AG10803 (cell line): ENCODE measurements at places on chromosomes 2 and 18.
A peak's percentile ranks its signal among the peaks of the same experiment; 100 is the strongest.

GRCh38 chr18:58025733-58026132 lies 18.3 kb upstream of the NEDD4L start:
- no peak for DNase-seq

DNA sequence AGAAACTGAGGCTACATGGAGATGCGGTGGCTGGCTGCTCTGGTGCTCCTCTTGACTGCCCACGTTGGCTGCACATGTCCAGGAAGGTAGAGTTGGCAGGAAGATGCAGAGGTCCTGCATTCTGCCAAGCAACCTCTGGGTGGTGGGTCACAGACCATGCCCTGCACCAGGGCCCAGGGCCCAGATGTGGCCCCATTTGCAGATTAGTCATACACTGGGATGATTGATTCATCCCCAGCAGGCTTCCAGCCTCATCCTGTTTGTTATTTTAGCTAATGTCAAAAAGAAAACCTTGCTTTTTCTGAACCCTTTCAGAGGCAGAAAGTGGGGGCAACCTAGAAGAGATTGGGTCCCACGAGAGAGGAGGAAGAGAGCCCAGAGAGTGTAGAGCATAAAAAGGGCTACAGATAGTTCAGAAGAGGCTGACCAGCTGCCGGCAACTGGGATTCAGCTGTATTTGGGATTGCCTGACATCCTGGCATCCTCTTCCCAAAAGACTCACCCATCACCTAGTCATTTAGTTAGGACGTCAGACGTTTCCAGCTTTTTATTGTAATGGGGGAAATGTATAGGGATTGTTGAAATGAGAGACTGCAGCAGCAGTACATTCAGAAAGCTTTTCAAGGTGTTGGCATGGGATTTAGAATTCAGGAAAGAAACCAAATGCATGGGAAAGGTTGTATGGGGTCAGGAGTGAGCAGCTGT lies 101.9 kb downstream of the CTIF start:
- peak; percentile 16 for DNase-seq

DNA sequence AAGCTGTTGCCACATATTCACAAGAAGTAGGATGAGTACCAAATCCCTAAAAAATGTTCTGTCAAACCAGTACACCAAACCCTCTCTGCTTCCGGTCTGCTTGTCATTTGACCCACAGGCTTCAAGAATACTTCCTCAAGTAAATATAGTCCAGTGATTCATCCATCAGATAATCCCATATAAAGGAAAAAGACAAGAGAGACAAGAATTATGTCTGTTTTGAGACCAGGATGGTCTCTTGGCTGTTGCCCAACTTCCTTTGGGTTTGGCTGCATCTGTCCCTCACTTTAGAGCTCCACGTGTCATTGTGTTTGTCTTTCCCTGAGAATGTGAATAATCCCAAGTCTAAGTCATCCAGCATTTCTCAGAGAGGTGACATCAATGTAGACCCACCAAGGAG lies 91.5 kb upstream of the NRP2 start:
- peak; percentile 49 for DNase-seq

GRCh38 chr2:24793761-24794435 lies 673 bp downstream of the CENPO start:
- no peak for DNase-seq

DNA sequence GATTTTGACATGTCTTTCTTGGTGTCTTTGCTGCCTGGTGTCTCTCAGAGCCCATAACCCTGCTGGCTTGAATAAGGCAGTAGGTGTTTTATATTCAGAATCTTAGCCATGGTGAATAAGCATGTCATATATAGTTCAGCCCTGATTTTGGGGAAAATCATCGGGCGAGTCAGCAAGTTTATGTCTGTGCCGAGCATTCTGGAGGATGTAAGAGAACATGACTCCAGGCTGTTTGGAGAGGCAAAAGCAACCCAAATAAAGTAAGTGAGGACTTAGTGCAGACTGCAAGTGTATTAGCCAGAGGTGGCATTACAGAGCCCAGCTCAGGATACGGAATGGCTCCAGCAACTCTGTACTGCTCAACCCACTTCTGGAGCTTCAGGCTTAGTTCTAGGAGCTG lies 50.3 kb downstream of the TCF7L1 start:
- peak; percentile 27 for DNase-seq

GRCh38 chr2:50582164-50582563 lies 449.8 kb downstream of the NRXN1 start:
- no peak for DNase-seq

DNA sequence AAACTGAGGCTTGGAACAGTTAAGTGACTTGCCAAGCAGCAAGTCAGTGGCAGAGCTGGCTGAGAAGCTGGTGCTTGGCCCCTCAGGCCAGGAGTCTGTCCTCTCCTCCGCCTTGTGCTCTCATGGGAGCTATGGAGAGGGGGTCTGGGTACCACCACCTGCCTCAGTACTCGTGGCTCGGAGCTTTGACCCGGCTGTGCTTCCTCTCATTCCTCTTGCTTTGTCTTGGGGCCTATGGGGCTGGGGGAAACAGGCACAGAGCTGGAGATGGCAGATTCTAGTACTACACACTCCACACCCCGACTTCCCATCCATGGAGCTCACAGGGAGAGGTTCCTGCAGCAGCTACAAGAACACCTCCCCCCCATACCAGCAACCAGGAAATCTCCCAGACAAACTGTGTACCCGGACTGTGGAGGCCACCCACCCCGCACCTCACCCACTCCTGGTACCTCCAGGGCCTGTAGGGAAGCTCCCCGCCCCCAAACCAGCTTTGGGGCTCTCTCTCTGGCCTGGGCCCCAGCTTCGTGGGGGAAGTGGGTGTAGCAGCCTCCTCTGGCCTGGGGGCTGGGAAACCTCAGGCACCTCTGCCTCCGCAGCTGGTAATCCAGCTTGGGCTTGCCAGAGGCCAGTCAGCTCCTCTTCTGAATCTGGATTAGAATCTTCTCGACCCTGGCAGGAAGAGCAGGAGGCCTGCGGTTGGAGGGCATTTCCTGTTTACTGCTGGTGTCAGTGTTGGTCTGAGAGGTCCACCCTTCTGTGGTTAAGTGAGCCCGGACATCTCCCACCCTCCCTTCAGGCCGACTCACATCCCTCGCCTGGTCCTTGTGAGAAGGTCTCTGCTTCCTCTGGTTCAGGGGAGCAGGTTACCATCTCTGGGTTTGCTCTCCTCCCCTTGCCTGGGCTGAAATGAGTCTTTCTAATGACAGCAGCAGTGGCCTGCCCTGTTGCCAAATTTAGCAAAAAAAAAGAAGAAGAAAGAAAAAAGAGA lies 22.3 kb upstream of the RHOB start:
- DNase-seq, result peak; percentile 86

- DNase-seq, result peak; percentile 30
Measured at GRCh38 chr2:225040856-225041206, 1.4 kb downstream of the DOCK10 start.

DNA sequence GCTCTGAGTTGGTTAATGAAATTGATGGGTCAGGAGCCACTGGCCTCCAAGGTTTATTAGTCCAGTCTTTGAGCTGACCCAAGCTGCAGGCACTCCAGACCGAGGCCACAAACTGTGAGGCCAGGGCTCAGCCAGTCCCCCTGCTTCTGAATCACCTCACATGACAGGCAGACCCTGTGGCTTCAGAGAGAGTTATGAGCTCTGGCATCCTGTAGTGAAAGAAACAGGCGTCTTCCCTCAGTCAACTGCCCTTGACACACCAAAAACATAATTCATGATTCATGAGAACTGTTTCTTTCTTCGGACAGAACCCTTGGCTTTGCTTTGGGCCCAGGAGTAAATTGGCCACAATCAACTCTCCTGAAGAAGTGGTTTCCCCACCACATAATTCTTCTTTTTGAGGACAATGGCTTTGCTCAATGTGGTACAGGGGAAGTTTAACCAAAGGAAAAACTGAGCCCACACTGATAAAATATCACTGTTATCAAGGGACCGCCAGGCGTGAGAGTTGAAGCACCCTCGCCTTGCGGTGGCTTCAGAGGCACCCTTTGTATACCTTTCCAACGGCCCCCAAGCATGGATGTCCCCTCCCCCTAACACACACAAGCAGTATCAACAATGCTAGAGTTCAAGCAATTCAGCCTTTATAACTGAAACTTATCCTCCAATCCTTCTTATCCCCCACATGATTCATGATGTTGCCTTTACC lies 226.9 kb downstream of the CYRIA start:
- no peak for DNase-seq

DNA sequence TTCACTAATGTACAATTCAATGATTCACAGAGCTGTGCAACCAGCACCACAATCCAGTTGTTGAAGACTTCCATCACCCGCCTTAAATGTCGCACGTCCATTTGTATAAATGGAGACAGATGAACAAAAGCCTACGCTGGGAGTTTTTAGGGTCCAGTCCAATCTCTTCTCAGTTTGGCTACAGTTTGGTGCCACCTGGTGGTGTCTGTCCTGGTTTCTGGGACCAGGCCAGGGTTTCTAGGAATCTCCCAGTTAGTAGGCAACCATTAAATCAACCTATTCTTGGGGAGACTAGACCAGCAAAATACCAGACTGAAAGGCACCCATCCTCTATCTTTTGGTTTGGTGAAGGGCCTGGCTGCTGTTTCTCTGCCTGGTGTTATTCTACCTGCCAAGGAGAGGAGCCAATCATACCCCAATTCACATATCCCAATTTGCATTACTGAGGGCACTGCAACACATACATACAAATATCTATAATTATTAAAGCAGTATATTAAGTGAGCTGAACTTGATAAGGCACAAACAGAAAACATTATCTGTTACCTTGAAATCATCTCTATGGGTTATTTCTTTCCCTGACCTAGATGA lies 3.2 kb upstream of the DDX1 start:
- peak; percentile 56 for DNase-seq

GRCh38 chr2:218627939-218628338 lies 20.2 kb downstream of the PLCD4 start:
- no peak for DNase-seq

GRCh38 chr18:62413206-62413605 lies 88.1 kb downstream of the TNFRSF11A start:
- no peak for DNase-seq

DNA sequence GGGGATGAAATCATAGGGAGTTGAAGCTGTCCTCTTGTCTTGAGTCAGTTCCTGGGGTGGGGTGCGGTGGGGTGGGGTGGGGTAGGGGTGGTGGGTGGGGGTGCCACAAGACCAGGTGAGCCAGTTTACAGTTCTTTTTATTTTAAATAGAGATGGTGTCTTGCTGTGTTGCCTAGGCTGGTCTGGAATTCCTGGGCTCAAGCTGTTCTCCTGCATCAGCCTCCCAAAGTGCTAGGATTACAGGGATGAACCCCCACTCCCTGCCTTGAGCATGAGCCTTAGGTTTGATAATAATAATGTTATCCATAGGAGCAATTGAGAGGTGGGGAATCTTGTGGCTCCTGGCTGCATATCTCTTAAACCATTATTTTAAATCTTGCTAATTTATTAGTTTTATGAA lies 183.1 kb upstream of the ALPP start:
- DNase-seq, result no peak

GRCh38 chr18:58284699-58285448 lies 240.8 kb downstream of the NEDD4L start:
- no peak for DNase-seq

- DNase-seq, result no peak
Measured at GRCh38 chr2:181275643-181276070, 181.5 kb upstream of the ITGA4 start.
